ENCODE measurements at places on chromosomes 5 and 9. TPM values are rescaled to one million over a fixed set of nuclear protein-coding genes. Genes with fewer than 3 reads are reported as not detected.

Gene CDX1
- total RNA-seq: not detected

Gene C9orf50
- 1.2 TPM for total RNA-seq

Gene BTNL9
- 9.2 TPM for total RNA-seq

Gene KIF27
- total RNA-seq: 7.8 TPM

Gene PCBD2
- total RNA-seq: 4.2 TPM

Gene PCDHGA11
- 9.5 TPM for total RNA-seq

Gene SH3GL2
- total RNA-seq: 0.68 TPM

Gene SAXO1
- under 0.01 TPM for total RNA-seq

Gene ZBTB34
- total RNA-seq: 11.4 TPM

DNA sequence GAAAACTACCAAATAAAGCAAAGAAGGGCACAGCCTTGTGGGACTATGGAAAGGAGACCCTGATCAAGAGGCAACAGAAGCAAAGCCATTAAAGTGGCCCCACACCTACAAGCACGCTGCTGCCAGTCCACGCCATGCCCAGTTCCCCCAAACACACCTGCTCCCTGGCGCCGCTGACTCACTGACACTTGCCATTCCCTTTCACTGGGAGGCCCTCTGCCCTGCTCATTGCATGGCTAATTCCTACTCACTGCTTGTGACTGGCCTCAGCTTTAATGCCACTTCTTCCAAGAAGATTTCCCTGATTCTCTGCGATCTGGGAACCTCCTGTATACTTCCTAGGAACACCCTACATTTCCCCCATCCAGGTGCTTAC lies 71.2 kb upstream of the TAF1L start:
- H3K27me3 ChIP-seq: no peaks in the 10 kb centered on the region
- H3K4me1 ChIP-seq: no peaks in the 10 kb centered on the region
- no peak for DNase-seq
- H3K36me3 ChIP-seq: no peaks in the 10 kb centered on the region
- H3K4me3 ChIP-seq: no peak overlapping the region
- H3K27ac ChIP-seq: no peak overlapping the region

DNA sequence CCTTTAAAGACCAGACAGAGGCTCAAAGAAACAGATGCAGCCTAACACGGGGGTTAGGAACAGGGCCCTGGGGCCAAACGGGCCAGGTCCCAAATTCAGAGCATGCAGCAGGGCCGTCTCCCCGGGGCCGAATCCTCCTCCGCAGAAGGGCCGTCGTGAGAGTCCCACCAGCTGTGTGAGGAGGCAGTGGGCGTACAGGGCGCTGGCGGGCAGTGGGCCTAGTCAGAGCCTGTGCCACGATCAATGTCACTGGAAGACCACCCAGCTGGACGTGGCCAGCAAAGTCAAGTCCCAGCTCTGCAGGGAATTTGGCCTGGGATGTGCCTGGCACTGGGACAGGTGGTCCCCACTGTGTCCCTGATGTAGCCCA lies 15.8 kb upstream of the FCN2 start:
- no peak overlapping the region for H3K4me3 ChIP-seq
- no peaks in the 10 kb centered on the region for H3K4me1 ChIP-seq
- peak; percentile 48 for DNase-seq
- H3K36me3 ChIP-seq: no peaks in the 10 kb centered on the region
- H3K27me3 ChIP-seq: no peaks in the 10 kb centered on the region

DNA sequence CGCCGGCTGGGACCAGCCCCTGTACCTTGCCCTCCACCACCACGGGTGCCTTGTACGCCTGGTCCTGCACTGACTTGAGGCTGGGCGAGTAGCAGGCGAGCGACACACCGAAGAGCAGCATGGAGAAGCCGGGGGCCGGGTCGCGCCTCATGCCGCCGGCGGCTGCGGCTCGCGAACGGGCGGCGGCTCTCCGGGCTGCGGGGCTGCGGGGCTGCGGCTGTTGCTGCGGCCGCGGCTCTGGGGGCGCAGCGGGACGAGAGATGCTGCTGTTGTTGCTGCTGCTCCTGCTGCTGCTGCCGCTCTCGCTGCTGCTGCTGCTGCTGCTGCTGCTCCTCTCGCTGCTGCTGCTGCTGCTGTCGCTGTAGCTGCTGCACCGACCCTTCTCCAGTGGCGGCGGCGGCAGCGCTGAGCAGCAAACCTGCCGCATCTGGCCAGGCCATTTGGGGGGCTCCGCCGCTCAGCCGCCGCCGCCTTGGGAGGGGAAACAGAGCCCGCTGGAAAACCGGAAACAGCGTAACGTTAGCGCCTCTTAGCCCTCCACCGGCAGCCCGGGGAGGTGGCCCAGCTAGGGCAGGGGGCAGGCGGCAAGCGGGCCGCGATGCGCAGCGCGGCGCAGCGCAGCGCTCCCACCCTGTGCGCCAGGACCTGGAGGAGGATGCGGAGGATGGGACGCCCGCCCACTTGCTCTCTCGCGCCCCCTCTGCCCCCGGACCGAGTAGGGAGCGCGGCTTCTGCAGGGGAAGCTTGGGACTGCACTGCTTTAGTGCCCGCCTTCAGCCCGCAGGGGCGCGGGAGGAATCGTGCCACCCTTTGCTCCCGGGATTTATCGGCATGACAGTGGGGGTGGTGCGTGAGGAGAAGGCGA lies at the start of gene NRG2:
TSS of gene NRG2 (minus strand) at position 657 of the 865 bp plus-strand sequence.
- H3K4me3 ChIP-seq: peak within 1 kb of the TSS; percentile 73
- H3K27me3 ChIP-seq: no peaks in the 10 kb centered on the region
- DNase-seq: peak; percentile 90

- H3K4me1 ChIP-seq: peaks cover 17% of the 10 kb centered on the region
- peak overlapping the region; percentile 17 for H3K27ac ChIP-seq
- DNase-seq: no peak
- H3K27me3 ChIP-seq: no peaks in the 10 kb centered on the region
Observed at GRCh38 chr5:15904899-15905830, 274.4 kb downstream of the MARCHF11 start.

GRCh38 chr5:79567926-79568549 lies 44.2 kb upstream of the TENT2 start:
- no peak overlapping the region for H3K4me3 ChIP-seq
- no peaks in the 10 kb centered on the region for H3K4me1 ChIP-seq
- H3K27ac ChIP-seq: no peak overlapping the region

DNA sequence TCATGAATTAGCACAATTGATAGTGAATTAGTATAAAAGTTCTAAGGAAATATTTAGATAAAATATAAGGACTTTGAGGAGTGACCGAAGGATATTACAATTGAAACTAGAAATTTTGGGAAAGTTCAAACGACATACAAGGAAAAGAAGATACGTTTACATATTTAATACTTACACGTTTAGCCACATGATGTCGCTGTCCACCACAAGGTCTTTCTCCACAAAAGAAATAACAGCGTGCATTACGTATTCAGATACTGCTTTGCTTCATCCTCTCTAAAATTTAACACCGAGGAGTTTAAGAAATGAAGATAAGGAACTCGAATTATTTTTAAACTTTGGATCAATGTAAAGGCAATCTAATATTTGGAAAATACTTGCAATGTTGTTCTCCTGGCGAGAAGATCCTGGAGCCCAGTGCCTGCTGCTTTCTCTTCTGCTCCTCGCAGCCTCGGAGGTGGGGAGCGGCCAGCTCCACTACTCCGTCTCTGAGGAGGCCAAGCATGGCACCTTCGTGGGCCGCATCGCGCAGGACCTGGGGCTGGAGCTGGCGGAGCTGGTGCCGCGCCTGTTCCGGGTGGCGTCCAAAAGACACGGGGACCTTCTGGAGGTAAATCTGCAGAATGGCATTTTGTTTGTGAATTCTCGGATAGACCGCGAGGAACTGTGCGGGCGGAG lies at the start of gene PCDHA3:
TSS of gene PCDHA3 (plus strand) at position 242 of the 678 bp plus-strand sequence.
- H3K36me3 ChIP-seq: no peaks in the 10 kb centered on the region
- no peaks in the 10 kb centered on the region for H3K27me3 ChIP-seq
- no peak for DNase-seq

GRCh38 chr9:70060883-70061507 lies 17.3 kb downstream of the MAMDC2 start:
- H3K27me3 ChIP-seq: no peaks in the 10 kb centered on the region
- H3K4me1 ChIP-seq: peaks cover 73% of the 10 kb centered on the region
- peak overlapping the region; percentile 90 for H3K27ac ChIP-seq
- H3K36me3 ChIP-seq: peaks cover 6% of the 10 kb centered on the region
- DNase-seq: no peak

DNA sequence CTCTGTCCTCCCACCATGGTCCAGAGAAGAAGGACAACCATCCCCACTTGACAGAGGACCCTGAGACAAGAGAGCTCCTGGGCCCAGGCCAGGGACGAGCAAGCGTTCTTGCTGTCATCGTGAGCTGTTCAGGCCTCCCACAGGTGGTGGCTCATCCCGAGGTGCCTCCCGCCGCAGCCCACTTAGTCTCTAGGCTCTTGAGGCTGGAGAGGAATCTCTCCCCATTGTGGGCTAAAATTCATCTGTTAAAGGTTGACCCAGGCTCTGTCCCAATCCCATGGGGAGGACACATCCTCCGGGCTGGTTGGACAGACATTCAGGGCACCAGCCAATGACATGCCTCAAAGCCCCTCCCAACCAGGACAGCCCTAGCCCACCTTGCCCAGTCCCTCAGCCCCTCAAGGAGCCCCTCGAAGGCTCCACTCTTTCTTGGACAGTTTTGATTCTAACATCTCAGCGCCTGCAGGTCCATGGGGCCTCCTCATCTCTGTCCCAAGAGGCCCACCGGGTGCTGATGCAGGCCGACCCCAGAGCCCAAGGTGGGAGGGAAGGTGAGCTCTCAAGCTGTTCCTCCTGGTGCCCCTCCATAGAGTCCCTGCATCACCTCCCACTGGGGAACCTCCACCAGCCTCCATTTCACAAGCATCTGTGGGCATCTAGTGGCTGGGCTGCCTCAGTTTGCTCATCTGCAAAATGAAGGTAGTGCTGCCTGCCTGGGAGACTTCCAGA lies 52.9 kb downstream of the BARX1 start:
- H3K36me3 ChIP-seq: no peaks in the 10 kb centered on the region
- H3K4me3 ChIP-seq: no peak overlapping the region
- H3K27me3 ChIP-seq: no peaks in the 10 kb centered on the region
- no peaks in the 10 kb centered on the region for H3K4me1 ChIP-seq
- peak; percentile 55 for DNase-seq

DNA sequence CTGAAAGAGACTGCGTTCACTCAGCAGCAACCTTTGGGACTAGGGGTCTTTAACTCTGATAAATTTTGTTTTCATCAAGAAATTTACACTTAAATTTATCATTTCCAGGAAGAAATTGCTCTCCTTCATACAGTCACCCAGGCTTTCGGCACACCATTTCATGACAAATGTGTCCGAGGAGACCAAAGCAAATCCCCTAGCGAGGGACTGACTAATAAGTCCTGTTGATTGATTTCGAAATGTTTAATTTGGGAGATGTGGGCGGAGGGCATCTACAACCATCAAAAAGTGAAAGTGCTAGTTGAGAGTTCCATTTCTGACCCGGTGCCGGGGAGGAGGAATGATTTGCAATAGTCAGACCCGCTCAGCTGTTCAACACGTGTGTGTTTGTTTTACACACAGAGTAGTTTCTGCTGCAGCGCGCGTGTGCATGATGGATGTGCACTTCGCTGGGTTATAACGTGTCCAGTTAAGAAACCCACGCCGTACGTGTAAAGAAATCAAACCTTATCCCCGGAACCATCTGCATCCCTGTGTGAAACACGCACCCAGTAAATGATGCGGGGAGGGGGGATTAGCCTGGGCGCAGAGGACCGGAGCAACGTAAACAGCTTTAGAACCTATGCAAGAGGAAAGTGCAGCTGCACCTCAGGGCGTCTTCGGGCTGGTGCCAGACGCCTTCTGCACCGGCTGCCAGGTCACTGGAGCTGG lies 845 bp upstream of the NR4A3 start:
- no peaks in the 10 kb centered on the region for H3K27me3 ChIP-seq
- peak overlapping the region; percentile 89 for H3K4me3 ChIP-seq
- H3K27ac ChIP-seq: peak overlapping the region; percentile 100
- peaks cover 50% of the 10 kb centered on the region for H3K4me1 ChIP-seq
- H3K36me3 ChIP-seq: no peaks in the 10 kb centered on the region
- DNase-seq: peak; percentile 93

DNA sequence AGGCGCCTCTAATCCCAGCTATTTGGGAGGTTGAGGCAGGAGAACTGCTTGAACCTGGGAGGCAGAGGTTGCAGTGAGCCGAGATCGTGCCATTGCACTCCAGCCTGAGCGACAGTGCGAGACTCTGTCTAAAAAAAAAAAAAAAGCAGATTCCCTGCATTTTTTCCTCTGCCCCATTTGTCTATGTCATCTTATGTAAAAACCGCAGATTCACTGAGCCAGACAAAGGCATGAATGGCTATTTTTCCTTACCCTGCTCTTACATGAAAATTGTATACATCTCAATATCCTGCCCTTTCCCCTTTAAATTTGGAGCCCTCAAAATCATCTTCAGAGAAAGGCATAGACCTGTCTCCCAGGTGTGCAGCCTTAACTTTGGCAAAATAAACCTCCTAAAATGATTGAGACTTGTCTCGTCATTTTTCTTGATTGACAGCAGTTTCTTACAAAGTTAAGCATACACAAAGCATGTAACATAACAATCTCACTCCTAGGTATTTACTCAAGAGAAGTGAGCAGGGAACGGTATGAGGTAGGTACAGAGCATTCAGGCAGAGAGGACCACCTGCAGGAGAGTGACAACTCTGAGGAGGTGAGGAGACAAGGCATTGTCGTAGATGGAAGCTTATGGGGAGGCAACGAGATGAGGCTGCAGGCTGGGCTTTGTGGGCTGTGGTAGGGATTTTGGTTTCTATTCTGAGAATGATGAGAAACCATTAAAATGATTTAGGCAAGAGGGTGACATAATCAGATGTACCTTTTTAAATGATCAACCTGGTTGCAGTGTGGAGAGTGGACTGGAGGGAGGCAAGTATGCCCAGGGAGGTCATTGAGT lies 65.7 kb upstream of the IL6ST start:
- H3K4me1 ChIP-seq: peaks cover 17% of the 10 kb centered on the region
- H3K36me3 ChIP-seq: no peaks in the 10 kb centered on the region
- H3K4me3 ChIP-seq: no peak overlapping the region
- H3K27me3 ChIP-seq: no peaks in the 10 kb centered on the region
- no peak for DNase-seq
- H3K27ac ChIP-seq: no peak overlapping the region

DNA sequence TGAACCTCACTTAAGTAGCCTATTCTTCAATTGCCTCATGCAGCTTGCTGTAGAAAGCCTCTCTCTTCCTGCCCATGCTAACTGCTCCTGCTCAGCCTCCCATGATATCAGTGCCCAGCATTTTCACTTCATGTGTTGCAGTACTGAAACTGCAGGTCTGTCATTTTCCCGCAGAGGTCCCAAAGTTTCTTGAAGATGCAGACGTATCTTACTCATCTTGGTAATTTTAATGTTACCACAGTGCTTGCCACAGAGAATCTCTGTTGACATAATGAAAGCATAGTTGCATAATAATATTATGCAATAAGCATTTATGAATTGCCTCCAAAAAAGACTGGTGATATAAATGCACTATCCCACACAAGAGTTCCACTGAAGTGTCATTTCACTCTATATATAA lies 561.1 kb upstream of the DAP start:
- H3K4me3 ChIP-seq: no peak overlapping the region
- no peaks in the 10 kb centered on the region for H3K36me3 ChIP-seq
- H3K27me3 ChIP-seq: no peaks in the 10 kb centered on the region
- no peak overlapping the region for H3K27ac ChIP-seq
- no peak for DNase-seq

DNA sequence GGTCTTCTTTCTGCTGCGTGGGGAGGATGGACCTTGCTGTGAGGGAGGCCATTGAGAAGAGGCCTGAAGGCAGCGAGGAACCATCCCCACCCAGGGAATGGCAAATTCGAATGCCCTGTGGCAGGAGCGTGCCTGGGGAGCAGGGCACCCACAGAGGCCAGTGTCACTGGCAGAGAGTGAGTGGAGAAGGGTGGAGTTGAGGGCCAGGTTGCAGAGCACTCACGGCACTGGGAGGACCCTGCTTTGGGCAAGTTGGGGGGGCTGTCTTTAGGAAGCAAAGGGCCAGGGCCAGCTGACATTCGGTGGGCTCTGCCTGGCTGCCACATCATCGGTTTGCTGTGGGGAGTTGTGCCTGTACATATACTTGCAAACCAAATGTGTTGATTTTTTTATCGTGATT lies 47.2 kb downstream of the SYK start:
- no peaks in the 10 kb centered on the region for H3K4me1 ChIP-seq
- no peaks in the 10 kb centered on the region for H3K36me3 ChIP-seq
- DNase-seq: no peak
- H3K27me3 ChIP-seq: no peaks in the 10 kb centered on the region
